ENCODE measurements at places on chromosomes 1 and 21.

- DNase-seq = no peak
These were observed 2.0 kb downstream of the ADAMTS1 start for GRCh38 chr21:26842974-26843932.

DNA sequence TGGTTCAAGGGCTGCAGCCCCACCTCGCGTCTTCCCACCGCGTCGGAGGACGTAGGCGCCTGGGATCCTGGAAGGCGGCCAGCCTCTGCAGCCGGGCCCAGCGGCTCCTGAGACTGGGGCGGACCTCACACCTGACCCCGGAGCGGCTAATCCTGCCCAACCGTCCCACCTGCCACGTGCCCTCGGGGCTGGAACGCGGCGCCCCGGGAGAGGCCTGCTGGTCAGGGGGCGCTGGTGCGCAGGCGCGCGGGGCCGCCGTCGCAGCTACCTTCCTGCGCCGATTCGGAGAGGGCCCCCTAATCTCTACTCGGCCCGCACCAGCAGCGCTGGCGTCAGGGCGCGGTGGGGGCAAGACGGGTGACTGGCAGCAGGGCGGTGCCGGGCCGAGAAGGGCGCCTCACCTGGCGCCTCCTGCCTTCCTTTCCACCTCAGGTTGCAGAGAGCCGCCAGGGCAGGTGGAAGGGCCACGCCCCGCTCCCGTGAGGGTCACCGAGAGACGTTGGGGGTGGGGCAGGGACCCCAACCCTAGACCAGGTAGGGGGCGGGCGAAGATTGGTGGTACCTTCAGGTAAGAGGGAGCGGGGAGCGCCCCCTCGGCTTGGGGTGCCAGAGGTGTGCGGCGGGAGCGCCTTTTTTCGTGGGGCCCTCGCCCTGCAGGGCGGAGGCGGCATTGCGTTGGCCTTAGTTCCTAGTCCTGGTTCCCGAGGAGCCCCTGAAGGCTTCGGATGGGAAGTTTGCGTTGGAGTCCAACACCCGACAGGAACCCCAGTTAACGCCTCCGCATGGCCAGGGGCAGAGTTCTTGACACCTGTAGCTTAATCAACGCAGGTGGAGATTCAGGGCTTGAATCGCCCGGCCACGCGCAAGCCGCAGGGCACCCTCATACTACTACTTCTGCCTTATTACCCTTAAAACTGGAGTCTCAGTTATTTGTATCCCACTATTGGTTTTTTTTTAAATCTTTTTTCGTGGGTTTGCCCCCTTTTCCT, at the start of gene TDRD5:
TSS of gene TDRD5 (plus strand) at position 241 of the 989 bp plus-strand sequence. CDS start 784 bp downstream, outside the sequence.
- DNase-seq = no peak

GRCh38 chr1:165069829-165070228, 286.7 kb downstream of the LMX1A start:
- DNase-seq = no peak

DNA sequence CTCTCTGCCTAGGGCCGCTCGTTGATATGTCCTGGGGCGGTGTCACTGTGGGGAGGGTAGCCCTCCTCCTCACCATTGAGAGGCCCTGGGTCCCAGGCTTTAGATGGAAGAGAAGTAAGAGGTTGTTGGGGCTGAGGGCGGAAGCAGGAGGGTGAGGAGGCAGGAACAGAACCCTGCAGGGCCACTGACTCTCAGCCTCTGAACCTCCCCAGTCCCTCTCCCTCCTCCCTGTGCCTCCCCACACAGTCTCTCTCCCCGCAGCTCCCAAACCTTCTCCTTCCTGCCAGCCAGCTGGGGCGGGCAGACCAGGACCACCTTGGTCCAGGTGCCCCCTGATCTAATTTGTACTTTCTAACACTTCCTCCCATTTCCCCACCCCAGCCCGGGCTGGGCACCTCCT, 14.3 kb upstream of the FAM131C start:
- DNase-seq = no peak

- DNase-seq = no peak
These were observed 15.9 kb upstream of the SLC6A9 start for GRCh38 chr1:44047131-44047530.

- DNase-seq = no peak
These were observed 187.7 kb upstream of the EDN2 start for GRCh38 chr1:41672173-41672572.
